ENCODE measurements at places on chromosomes 1 and 21.

DNA sequence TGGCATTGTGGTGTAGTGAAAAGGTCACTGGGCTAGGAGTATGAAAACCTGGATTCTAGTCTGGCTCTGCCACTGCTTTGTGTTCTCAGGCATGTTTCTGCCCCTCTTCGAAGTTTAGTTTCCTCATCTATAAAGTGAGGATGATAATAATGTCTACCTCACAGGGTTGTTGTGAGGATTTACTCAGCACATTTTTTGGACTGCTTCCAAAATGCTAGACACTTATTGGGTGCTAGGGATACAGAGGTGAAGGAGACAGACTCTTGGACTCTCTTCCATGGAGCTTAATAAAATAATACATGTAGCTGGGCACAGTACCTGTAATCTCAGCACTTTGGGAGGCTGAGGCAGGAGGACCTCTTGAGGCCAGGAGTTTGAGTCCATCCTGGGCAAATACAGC, 3.6 kb downstream of the KIF2C start:
- no peak for DNase-seq

- DNase-seq, result no peak
Observed at GRCh38 chr1:59415881-59416280, 119.0 kb downstream of the FGGY start.

- DNase-seq, result no peak
Observed at GRCh38 chr1:2049718-2050431, at the start of gene PRKCZ. PRKCZ (plus strand) TSS chr1:2050411; CDS start chr1:2050631, 220 bp downstream.

DNA sequence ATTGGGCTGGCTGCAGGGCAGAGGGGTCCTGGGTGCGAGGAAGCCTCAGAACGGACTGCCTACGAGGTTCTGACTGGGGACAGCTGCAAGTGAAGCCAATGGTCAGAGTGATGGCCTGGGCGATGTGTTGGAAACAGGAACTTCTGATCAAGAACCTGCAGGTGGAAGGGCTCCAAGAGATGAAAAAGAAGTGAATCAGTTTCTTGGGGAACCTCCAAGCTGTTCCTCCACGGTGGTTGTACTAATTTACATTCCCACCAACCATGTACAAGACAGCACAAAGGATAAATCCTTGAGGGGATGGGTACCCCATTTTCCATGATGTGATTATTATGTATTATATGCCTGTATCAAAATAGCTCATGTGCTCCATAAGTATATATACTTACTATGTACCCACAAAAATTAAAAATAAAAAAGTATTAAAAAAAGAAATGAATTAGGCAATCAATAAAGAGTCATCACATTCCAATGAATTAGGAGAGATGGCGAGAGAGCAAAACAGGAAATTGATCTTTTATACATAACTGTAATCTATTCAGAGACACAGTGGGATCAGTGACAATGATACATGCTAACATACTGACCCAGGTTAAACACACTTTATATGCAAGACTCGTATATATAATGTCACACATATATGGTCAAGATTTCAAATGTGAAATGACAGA, 58.1 kb downstream of the PTPN14 start:
- DNase-seq, result no peak

DNA sequence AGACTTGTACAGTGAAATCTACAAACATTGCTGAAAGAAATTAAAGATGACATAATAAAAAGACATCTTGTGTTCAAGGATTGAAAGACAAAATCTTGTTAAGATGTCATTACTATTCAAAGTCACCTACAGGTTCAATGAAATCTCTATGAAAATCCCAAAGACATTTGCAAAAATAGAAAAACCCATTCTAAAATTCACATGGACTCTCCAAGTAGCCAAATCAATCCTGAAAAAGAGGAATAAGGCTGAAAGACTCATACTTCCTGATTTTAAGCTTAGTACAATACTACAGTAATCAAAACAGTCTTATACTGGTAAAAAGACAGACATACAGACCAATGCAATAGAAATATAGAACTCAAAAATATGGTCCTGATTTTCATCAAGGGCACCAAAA, 78.6 kb downstream of the PCSK9 start:
- no peak for DNase-seq

DNA sequence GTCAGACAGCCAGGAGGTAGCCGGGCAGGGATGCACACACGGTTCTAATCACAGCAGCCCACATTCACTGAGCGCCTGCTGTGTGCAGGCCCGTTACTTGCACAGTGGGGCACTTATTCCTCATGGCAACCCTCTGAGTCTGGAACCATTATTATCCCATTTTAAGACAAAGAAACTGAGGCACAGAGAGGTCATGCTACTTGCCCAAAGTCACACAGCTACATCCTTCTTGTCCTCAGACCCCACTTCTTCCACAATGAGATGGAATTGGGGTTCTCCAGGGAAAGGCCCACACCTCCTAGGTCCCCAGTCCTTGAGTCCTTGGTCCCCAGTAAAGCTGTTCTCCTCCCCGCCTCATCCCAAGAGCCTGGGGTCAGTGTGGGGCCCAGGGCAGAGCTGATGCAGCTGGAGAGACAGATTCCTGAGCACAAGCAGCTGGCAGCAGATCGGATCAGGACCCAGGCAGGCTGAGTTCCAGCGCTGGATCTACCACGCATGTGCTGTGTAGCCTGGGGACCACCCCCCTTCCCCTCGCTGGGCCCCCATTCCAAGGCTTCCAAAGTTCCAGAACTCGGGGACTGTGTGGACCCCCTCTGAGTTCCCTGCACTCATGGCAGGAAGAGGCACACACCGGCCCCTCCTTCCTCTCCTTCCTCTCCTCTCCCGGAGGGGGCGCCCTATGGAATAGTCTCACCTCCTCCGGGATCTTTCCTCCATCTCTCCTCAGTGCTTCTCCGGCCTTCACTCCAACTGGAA, 393.4 kb downstream of the MATN1 start:
- DNase-seq, result no peak

DNA sequence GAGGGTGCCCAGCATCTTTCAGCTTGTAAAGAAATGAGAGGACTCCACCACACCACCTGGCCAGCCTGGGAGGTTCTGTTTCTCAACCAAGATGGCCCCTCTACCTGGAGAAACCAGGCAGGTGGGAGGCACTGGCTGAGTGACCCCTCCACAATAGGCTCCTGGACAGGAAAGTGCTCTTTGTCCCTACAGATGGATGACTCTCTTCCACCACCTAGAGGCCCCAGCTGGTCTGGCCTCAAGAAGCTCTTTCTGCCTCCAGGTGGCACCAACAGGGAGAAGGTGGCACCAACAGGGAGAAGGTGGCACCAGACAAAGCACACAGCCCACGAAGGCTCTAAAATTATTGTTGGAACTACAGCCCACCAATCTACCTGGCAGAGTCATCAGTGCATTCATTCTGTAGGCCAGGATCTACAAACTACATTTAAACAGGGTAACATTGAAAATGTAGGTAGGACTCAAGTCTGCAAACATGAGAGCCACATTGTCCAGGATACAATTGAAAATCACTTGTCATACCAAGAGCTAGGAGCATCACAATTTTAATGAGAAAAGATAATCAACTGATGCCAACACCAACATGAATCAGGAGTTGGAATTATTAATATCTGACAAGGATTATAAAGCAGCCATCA, 14.4 kb downstream of the TMPRSS3 start:
- peak; percentile 28 for DNase-seq

GRCh38 chr1:69777423-69777822, 209.7 kb downstream of the LRRC7 start:
- no peak for DNase-seq

GRCh38 chr1:27218736-27219135, 15.7 kb upstream of the WDTC1 start:
- DNase-seq, result no peak

DNA sequence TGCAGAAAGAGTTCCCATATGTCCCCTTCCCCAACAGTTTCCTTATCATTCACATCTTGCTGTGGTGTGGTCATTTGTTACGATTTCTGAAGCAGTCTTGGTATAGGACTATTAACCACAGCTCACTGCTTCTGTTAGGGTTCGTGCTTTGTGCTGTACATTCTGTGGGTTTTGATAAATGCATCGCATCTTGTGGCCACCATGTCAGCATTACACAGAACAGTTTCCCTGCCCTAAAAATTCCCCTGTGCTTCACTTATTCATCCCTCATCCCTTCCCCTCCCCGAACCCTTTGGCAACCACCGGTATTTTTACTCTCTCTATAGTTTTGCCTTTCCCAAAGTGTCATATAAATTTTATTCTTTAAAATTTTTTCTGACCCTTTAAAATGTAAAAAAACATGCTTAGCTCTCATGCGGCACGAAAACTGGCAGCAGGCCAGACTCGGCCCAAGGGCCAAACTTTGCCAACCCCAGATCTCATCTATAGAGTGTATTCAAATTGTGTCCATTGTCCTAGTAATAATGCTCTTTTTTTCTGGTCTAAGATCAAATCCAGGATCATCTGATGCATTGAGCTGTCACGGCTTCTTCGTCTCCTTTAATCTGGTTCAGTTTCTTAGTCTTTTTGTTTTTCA, 78.2 kb downstream of the SIM2 start:
- no peak for DNase-seq

- DNase-seq, result no peak
Observed at GRCh38 chr1:10765304-10765703, 31.1 kb downstream of the CASZ1 start.

DNA sequence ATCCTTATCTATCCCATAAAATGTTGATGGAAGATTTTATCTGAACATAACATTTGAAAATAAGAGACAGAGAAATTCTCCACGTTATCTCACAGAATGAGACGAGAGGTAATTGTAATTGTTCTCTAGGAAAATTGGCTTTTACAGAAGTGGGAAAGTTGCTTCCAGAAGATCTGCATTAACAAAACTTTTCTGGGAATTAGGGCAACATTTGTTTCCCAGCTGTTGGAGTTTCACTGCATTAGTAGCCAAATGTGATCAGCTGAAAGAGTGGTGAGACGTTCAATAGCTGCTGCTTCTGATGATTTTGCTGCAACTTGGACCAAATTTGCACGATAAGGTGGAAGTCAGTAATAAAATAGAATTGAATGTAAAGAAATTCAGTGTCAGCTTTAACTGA, 7.6 kb downstream of the CHODL start:
- DNase-seq, result no peak

GRCh38 chr1:151144474-151145303, 1.7 kb downstream of the SEMA6C start:
- no peak for DNase-seq

- DNase-seq, result no peak
Observed at GRCh38 chr1:8218351-8219092, 99.4 kb upstream of the SLC45A1 start.

- no peak for DNase-seq
Observed at GRCh38 chr1:56965916-56966697, at the start of gene C8B. C8B (minus strand) TSS chr1:56966015; CDS start chr1:56965948, 67 bp downstream.

DNA sequence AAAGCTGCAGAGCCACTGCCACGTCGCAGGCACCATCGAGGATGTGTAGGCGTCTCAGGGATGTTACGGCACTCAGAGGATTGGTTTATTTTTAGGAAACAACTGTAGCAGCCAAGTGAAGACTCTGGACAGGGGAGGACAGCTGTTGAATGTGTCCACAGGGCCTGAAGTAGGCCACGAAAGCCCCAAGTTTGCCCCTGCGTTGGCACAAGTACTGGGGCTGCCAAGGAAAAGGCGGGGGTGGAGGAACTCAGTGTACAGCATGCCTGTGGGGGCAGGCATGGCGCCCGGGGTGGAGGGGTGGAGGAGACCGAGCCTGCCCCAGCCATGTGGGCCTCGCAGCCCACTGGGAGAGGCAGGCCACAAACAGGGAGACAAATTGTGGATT, 89.7 kb downstream of the ADARB1 start:
- DNase-seq, result no peak

DNA sequence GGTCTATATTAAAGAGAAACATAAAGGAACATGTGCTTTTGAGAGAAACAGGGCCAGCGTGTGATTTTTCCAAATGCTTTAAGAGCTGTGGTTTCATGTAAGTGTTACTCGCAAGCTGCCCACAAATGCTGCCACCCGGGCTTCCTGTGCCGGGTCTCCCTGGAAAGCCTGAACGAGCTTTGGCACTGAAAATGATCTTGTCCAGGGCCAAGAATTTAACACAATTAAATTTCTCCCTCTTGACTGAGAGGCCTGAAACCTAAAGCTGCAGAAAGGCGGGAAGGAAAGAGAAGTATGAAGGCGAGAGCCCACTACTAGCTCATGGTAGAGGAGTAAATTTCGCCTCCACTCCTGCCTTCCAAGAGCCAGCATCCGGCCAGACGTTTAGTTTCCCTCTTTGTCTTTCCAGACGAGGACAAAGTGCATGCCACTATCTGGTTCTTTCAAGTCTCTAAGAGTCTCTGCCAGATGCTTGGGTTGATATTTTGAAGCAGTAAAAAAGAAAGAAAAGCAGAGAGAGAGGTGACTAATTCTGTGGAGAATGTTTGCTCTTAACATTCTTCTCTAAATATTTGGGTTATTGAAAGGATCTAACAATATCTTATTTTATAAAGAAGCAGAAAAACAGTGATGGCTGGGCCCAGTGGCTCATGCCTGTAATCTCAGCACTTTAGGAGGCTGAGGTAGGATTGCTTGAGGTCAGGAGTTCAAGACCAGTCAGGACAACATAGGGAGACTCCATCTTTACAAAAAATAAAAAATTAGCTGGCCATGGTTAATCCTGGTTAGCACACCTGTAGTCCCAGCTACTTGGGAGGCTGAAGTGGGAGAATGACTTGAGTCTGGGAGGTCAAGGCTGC, 100.0 kb upstream of the HNRNPU start:
- peak; percentile 39 for DNase-seq

DNA sequence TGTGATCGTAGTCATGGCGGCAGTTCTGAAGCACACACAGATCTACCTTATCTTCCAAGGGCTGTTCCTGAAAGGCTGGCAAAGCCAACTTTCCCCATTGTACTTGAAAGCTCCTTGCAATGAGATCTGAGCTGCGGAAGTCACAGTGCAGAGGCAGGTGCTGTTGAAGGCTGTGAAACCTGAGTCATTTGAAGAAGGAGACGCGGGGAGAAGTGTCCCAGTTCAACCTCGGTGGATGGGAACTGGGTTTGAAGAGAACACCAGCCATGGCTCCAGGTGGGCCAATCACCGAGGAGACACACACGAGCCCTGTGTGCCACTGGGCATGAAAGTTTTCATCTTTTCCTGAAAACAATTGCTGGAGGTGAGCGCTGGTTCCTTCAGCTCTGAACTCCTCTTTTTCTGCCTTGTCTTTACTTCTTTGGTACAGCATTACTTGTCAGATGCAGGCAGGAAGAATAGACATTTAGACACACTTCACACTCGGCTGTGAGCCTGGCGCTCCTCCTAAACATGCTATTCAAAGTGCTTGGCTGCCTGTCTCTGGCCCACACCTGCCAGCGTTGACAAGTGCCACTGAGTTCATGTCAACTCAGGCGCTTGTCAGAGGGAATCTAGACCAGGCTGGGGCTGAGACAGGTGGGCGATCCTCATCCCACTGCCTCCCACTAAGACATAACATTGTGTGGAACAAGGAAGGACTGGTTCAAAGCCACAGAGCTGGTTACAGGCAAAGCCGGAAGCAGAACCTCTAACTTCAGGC, 25.7 kb upstream of the PDE9A start:
- no peak for DNase-seq

GRCh38 chr1:233294913-233295236, 650 bp downstream of the PCNX2 start:
- DNase-seq, result peak; percentile 61

Measured in NK-92 treated with Interleukin-12 subunit alpha and Interleukin-12 subunit beta, amount 100 ng/mL, for 24 hours (cell line).